ENCODE measurements at places on chromosomes 5 and 9.

- no peak for DNase-seq
Observed at GRCh38 chr5:147519380-147519779, 9.5 kb upstream of the DPYSL3 start.

DNA sequence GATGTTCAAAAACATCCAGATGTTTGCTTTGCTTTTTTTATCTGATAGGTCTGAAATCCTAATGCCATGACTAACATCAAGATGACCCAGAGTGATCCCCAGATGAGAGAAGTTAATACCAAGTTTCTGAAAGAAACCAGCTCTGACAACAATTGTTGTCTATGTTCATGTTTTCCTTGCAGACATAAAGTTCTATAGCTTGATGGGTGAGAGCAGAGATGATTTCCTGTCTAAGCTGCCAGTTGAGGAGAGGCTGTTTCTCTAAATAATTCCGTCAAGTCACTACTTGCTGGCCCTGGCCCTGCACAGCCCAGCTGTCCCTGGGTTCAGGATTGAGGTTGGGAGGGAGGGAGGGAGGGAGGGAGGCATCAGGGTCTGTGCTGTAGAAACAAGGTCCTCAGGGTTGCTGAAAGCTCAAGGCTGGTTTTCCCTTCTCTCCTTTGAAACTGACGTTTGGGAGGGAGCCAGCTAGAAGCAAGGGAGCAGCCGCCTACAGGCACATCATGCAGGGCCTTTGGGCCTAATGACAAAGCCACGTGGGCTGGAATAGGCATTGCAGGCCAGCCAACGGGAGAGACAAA is 3.9 kb downstream of the SPARC start:
- DNase-seq: peak; percentile 54

DNA sequence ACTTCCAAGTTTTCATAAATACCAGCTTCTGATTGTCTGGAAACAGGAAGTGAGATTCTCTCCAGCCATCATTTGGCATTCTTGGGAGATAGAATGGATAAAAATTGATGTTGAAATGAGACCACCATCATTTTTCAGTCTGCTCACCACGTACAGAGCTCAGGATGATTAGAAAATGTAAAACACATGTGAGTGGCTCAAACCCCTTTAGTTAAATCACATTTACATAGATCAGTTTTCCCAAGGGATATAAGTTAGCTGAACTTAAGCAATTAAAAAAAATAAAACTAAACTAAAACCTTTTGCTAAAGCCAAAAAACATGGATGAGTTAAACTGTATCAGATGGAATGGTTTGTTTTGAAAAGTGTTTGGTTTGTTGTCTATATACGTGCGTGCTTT is 37.1 kb upstream of the GDNF start:
- DNase-seq: no peak

GRCh38 chr5:83118471-83118870 is 41.1 kb downstream of the XRCC4 start:
- no peak for DNase-seq

- DNase-seq: no peak
Observed at GRCh38 chr5:139019880-139020279, 144.7 kb upstream of the LRRTM2 start.

DNA sequence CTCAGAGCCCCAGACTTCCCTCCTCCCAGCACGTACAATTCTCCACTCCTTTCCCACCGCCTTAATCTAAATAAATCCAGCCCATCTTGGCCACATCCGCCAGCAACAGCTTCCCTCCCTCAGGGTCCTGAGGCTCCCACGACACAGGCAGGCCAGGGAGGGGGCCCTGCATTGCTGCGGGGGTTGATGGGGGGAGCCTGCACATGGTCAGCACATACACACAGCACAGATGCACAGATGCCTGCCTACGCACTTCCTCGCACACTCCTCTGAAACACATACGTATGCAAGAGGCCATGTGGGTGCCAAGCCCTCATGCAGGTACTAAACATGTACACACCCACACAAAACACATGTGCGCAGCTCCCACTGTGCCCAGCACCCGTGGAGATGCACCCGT is 14.8 kb downstream of the PDGFRB start:
- peak; percentile 51 for DNase-seq

DNA sequence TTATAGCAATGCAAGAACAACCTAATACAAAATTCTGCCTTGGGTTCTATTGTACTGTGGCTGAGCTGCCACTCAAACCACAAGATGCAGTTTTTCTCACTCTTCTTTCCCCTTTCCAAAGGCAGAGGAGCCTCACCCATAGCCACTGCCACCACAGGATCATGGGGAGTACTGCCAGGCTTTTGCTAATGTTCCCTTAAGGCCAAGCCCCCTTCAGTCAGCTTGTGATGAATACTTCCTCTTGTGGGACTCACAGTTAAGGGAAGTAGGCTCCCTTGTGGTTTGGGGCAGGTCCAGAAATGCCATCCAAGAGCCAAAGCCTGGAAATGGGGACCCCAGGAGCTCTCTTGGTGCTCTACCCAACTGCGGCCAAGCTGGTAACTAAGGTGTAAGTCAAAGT is 258.7 kb downstream of the SPATA31D1 start:
- DNase-seq: no peak

DNA sequence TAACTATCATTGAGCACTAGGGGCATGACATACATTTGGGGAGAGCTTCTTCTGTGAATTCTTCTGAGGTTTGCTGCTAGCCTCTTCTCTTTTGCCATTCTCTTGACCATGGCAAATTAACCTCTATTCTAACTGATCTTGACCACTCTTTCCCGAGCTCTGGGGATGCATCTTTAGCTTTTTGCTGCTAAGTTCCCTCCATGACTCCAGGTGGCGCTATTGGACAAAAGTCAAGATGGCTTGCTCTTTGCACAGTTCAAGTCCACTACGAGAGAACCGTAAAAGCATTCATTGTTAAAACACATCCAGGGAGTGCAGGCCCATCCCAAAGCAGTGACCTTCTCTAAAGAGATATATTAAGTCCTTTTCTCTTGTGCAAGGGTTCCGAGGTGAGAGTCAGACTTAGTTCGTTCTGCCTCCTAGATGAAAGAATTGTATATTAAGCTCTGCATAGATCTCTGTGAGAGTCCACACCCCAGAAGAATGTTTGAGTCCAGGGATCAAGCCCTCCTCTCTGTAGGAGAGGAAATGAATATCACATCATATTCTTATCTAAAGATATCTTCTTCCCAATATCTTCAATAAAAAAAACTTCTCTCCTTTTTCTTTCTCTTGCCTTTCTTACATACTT is 1152.9 kb upstream of the CDH6 start:
- peak; percentile 22 for DNase-seq

- no peak for DNase-seq
Observed at GRCh38 chr9:109100543-109101201, 19.1 kb downstream of the TMEM245 start.

GRCh38 chr9:16884952-16885513 is 14.6 kb upstream of the BNC2 start:
- peak; percentile 94 for DNase-seq

DNA sequence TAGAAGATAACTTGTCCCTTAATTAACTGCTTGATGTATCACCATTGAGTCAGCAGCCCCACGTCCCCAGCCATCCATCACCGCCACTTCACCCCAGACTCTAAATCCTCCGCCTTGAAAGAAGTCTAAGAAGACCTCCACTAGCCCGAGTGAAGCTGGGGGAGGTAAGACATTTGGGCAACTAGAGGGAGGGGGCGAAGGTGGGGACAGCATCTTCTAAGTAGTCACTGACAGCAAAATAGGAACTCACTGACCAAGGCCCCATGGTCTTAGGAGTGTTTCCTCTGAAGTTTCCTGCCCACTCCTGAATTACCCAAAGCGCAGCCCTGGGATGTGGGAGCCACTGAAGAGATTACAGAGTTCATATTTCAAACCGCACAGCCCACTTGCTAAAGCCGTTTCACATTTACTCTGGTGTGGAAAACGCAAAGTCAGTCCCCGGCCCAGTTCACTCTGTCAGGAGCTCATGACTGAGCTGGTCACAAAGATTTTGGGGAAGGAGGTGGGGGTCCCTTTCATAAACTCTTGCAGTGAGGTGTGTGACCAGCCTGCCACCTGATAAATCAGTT is 107.4 kb downstream of the LHFPL2 start:
- DNase-seq: no peak

DNA sequence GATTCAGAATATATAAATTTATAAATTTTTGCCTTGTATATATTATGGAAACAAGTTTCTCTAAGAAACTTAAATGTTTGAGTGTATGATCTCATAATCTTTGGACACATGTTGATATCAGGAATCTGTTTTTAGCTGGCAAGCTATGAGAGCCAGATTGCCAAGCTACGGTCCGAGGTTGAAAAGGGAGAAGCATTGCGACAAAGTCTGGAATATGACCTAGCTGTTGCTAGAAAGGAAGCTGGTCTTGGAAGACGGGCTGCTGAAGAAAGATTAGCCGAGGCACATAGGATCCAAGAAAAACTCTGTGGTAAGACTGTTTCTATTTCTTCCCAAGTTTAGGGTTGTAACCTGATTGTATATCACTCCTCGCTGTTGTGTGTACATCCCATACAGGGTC is 25.9 kb downstream of the CCDC171 start:
- no peak for DNase-seq

DNA sequence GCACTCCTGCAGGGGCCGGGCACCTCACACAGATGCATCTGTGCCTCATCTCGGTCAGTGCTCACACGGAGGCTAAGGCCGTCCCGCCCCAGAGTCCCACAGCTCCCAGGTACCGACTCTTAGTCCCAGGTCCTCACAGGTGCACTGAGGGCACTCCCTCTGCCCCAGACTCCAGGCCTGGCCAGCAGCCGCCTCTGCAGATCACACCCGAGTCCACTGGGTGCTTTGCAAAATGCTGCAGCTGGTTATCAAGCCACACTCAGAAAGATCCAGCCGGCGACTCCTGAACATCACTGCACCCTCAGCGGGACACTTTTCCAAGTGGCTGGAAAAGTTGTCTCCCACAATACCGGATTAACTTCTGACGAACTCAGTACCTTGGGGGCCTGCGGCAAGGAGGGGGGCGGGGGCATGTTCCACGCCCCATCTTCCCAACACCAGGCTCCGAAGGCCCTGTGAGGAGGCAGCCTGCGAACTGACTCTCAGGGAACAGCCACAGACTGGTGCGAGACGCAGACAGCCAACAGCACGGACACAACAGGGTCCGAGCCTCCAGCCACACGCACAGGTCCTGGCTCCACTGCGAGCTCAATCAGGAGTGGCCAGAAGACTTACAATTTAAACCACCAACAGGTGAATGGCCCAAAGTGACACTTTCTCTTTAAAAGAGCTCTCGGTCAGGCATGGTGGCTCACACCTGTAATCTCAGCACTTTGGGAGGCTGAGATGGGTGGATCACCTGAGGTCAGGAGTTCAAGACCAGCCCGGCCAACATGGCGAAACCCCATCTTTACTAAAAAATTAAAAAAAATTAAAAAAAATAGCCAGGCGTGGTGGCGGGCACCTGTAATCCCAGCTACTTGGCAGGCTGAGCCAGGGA is 4.0 kb downstream of the BRD3 start:
- no peak for DNase-seq

- peak; percentile 50 for DNase-seq
Observed at GRCh38 chr9:18638371-18639249, 164.7 kb downstream of the ADAMTSL1 start.

DNA sequence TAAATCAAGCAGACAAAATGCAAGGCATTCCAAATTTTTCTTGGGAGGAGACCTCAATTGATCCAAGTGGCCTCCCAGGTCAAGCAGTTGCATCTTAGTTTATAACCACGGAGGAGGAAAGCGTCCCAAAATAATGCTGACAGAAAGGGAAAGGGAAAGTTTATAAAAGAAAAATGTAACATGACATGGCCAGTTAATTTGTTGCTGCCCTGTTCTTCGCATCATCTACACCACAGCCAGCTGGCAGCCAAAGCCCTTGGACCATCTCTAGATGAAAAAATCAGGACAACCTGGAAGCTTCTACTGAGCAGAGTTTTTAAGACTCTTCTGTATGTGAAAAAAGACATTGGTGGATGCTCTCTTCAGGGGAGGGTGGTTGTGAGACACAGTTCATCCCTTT is 128.8 kb upstream of the FBXL7 start:
- no peak for DNase-seq

- peak; percentile 97 for DNase-seq
Observed at GRCh38 chr5:136001466-136001981, 27.3 kb upstream of the TGFBI start.

DNA sequence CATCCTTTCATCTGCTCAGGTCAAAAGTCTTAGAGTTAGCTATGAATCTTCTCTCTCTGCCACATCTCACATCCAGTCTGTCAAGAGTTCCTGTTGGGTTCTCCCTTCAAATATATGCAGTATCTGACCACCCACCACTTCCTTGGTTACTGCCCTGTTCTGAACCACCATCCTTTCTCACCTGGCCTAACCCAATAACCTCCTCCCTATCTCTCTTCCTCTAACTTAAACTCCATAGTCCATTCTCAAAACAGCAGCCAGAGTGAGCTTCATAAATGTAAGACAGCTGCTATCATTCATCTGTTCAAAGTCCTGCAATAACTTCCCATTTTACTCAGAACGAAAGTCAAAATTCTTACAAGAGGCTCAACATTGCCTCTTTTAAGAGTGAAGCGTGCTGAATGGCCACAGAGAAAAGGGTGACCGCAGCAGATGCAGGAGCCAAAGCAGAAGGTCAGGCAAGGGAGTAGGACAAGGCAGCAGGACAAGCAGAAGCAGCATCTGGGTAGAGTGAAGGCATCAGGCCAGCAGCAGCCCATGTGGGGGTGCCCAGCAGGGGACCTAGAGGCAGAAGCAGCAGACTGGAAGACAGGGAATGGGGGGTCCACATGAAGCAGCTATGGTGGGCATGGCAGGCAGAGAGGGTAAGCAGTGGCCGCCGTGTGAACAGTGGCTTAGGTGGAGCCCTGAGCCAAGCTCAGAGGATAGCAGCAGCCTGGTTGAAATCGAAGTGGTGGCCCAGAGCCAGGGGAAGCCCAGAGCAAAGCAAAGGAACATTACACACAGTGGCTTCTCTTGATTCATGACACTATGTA is 39.3 kb upstream of the CDC42SE2 start:
- DNase-seq: no peak

GRCh38 chr9:115134941-115135340 is 17.0 kb upstream of the TNC start:
- peak; percentile 67 for DNase-seq

DNA sequence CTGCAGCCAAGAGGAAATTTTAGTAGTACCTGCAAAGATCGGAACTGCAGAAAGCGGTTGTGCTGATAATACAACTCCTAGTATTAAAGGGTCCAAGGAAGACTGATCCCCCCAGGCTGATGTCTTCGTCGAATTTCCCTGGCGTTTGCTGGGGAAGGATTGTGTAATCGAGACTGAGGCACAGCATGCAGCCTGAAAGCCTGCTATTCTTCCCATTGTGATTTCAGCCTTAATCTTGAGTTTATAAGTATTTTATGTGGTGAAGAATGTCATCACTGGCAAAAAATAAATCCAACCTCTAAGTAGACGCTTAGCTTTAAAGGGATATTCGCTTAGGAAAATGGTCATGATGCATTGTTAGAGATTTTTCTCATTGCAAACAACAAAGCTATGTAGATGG is 21.3 kb upstream of the LMX1B start:
- DNase-seq: no peak

DNA sequence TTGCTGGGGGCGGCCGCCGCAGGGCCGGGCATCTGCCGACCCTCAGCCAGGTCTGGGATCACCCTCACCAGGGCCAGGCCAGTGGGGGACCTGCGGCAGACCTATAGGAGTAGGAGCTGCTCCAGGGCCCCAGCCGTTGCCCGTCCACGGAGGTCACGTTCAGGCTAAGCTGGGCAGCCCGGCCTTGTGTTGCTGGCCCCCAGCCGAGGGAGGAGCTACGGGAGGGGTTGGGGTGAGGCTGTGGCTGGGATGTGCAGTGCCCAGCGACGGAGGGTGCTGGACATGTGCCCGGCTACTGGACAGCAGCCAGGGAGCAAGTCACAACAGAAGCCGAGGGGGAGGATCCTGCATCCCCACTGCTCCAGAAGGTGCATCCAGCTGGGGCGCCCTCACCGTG is 39.6 kb upstream of the SLC6A19 start:
- DNase-seq: no peak

GRCh38 chr9:110173322-110173642 is 34.7 kb downstream of the C9orf152 start:
- DNase-seq: no peak

All from AG10803 (cell line).